ENCODE measurements at places on chromosomes 4 and X.

- DNase-seq = peak; percentile 70
Observed at GRCh38 chrX:9148615-9149399, 114.9 kb upstream of the FAM9B start.

GRCh38 chr4:52914051-52914605 is 52.0 kb downstream of the RASL11B start:
- DNase-seq = peak; percentile 76

GRCh38 chr4:107937040-107937439 is 5.7 kb downstream of the CYP2U1 start:
- DNase-seq = no peak

DNA sequence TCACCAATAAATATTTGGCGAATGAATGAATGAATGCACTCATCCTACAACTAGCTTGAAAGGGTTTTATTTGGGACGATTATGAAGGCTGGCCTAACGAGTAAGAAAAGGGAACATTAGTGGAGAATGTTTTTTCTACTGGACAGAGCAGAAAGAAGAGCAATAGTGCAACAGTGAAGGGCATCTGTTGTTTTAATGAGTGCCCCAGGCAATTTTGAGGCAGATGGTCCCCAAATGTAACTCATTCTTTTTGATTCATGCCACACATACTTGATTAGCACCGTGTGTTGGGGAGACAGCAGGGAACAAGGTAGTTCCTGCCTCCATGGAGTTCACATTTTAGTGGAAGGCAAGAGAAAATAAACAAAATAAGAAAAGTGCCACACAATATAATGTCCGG is 22.7 kb upstream of the INTS6L start:
- DNase-seq = no peak

GRCh38 chr4:40927074-40927473 is 177.3 kb downstream of the NSUN7 start:
- no peak for DNase-seq
